ENCODE measurements at places on chromosomes 3 and 15. TPM values are rescaled to one million over a fixed set of nuclear protein-coding genes. Genes with fewer than 3 reads are reported as not detected.

Gene GLDN
- total RNA-seq: 5.6 TPM

Gene KBTBD12
- total RNA-seq: 3.4 TPM

- no peak for DNase-seq
Observed at GRCh38 chr3:79047581-79047980, 720.2 kb downstream of the ROBO1 start.

GRCh38 chr3:127424766-127425504 lies 137.1 kb upstream of the PRR20G start:
- DNase-seq: no peak

Gene UPK1B
- total RNA-seq: 6.6 TPM

Gene CCR3
- total RNA-seq: not detected

Gene TMCO5A
- total RNA-seq: not detected

DNA sequence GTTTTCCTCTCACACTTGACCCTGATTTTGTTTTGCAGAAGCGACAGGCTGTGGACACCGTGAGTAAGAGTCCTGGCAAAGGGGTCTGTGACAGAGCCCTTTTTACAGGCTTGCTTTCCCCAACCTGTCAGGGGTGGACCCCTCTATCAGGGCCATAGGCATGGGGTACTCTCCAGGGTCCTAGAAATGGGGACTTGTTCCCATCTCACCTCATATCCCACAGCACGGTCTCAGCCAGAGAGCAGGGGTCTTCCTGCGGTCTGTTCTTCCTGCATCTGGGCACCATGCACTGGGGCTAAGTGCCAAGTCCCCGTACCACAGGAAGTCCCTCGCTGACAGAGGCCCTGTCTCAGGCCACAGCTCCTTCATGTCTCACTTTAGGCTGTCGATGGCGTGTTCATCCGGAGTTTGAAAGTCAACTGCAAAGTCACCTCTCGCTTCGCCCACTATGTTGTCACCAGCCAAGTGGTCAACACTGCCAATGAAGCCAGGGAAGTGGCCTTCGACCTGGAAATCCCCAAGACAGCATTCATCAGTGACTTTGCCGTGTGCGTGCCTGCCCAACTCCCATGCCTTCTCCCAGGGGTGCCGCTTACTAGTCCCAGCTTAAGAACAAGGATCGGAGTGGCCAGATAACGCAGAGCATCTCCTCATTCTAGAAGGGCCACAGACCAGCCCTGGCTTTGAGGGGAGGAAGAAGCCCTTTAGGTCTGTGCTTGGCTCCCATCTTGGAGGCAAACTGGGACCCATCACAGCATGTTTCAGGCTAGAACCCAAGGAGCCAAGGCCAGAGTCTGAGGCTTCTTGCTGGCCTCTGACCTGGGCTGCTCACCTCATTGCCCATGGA lies 783 bp downstream of the ITIH1 start:
- no peak for DNase-seq
